Dermis microvascular lymphatic vessel endothelial cell (primary cell): ENCODE measurements at places on chromosomes 3 and 15.
A peak's percentile ranks its signal among the peaks of the same experiment; 100 is the strongest.

- DNase-seq = no peak
Measured at GRCh38 chr3:83453056-83453455, 1505.7 kb upstream of the CADM2 start.

GRCh38 chr3:61580982-61581643 is 19.7 kb downstream of the PTPRG start:
- no peak for DNase-seq

DNA sequence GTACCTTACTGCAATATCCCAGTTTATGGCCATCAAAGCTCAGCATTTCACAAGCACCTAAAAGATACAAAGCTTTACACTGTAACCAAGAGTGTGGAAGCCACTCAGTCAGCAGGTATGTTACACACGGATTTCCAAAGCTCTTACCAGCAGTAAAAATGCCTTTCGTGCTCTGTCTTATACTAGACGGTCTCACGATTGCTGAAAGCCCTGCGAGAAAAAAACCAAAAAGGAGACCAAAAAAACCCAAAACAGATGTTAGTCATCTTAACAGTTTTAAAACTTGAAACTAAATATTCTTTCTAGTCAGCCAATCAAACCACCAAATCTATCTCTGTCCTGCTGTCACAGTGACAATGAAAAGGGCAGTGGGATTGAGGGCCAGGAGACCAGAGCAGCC is 39.0 kb downstream of the TAMM41 start:
- no peak for DNase-seq

- DNase-seq = no peak
Measured at GRCh38 chr3:106428565-106428994, 559.8 kb upstream of the CBLB start.

GRCh38 chr3:141065841-141066805 is 15.0 kb downstream of the SPSB4 start:
- no peak for DNase-seq

- DNase-seq = peak; percentile 72
Measured at GRCh38 chr15:35690698-35691116, 144.7 kb upstream of the DPH6 start.

GRCh38 chr3:27728195-27729087 is 6.3 kb upstream of the EOMES start:
- no peak for DNase-seq

- no peak for DNase-seq
Measured at GRCh38 chr3:118536764-118537163, 497.9 kb downstream of the IGSF11 start.

GRCh38 chr3:195762611-195763010 is 41.8 kb downstream of the MUC20 start:
- no peak for DNase-seq

GRCh38 chr3:162643245-162643644 is 1146.6 kb downstream of the OTOL1 start:
- no peak for DNase-seq

DNA sequence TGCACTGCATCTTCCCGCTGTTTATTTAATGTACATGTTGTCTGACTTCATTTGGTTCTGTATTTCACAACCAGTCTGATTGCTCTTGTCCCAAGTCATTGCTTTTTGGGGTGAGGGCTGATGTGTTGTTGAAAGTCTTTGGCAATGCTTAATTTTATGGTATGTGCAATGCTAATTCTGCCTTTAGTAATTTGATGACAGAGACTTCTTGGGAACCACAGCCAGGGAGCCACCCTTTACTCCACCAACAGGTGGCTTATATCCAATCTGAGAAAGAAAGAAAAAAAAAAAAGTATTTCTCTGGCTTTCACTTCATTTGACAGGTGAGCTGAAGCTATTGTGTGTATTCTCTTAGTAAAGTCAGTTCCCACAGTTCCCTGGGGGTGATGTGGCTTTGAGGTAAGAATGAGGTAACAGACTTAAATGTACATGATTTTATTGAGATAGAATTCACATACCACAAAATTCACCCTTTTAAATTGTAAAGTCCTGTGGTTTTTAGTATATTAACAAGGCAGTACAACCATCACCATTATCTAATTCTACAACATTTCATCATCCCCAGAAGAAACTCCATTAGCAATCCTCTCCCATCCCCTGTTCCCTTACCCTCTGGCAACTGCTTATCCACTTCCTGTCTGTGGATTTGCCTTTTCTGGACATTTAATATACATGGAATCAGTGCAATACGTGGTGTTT is 97.3 kb downstream of the SLCO3A1 start:
- DNase-seq = no peak

DNA sequence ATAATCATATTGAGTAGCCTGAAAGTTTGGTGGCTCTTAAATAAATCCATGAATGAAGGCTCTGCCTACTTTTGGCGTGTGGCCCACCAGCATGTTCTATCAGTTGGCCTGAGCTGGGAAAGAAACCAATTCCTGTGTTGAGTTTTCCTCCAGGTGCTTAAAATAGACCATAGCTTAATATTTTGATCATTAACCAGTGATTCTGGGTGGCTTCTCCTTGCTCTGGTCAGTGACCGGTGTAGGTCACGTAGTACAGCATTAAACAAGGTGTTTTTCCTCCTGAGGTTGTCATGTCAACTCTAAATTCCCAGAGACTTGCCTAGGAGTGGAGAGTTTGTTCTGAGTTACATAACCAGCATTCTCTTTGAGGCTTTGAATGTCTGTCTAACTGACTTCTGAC is 1.3 kb downstream of the HHLA2 start:
- no peak for DNase-seq

GRCh38 chr3:52829906-52830463 is 487 bp downstream of the ITIH4 start:
- DNase-seq = no peak

- no peak for DNase-seq
Measured at GRCh38 chr3:126540951-126541627, 17.1 kb downstream of the CHST13 start.

DNA sequence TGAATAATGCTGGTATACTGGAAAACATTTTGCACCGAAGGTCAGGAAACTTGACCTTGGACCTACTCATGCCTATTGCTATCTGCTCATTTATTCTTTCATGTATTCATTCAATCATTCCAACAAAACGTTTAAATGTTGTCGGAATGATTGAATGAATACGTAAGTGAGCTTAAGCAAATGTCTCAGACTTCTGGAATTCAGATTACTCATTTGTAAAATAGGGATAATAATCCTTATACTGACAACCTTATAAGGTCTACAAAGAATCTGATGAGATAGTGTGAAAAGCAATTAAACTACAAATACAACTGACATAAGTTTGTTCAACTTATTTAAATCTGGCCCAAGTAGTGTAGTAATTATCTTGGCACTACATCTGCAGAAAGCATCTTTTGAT is 288.7 kb downstream of the WDR72 start:
- no peak for DNase-seq

DNA sequence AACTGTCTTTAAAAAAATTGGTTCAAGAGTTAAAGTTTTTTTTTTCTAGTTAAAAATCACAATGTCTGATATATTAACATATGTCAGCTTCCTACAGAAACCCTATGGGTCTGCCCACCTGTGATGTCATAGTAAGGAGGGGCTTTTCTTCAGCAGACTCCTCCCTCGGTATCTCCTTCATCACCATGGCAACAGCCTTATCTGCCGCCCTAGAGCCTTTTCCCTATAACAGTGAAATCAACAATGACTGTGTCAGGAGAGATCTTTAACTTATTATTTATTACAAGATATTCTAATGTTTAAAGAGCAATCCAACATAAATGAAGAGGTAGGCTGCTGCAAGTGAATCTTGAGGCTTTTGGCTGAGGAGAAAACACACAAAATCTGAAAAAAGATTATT is 138.7 kb downstream of the PEX5L start:
- DNase-seq = no peak

DNA sequence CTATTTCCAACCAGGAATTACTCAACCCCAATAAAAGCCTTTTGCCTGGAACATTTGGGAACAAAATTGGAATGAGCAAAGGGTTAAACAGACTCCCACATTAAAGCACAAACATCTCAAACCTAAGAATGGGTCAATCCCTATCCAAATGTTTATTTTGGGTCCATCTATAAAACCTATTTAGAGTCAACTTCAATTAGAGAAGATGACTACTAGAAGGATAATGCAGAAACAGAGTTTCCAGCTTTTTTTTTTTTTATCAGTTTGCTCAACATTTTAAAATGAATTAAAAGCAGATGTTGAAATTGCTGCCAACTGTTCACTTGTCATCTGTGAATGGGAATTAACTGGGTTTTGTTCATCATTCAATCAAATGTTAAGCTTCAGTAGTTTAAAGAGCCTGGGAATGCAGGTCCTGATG is 4.1 kb upstream of the TBC1D23 start:
- DNase-seq = no peak

DNA sequence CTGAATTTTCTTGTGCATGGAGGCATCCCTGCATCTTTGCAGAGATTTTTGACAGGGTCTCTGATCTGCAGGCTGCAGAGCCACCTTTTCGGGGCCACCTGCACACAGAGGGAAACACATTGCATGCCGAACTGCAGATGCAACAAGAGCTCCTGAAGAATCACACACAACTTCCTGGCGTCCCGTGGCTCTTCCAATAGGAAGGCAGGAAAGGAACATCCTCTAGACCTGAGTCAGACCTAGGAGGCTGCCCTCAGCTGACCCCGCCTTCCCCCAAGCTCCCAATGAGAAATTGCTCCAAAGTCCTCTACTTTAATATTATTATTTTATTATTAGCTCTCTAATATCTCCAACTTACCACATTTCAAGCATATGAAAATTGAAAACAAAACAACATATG is 213.2 kb upstream of the ARRDC4 start:
- DNase-seq = peak; percentile 5

DNA sequence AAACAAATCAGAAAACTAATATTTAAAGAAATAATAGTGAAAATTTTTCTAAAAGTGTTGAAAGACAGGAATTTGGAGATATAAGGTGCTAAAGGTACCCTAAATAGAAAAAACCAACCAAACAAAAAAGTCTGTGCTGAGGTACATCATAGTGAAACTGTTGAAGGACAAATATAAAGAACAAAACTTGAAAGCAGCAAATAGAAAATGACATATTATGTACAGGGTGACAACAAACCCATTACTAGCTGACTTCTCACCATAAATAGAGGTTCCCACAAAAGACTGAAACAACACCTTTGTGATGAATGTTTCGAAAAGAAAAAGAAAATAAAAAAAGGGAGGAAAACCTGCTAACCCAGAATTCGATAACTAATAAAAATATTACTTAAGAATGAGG is 502.5 kb upstream of the NECTIN3 start:
- DNase-seq = no peak

- DNase-seq = no peak
Measured at GRCh38 chr3:62892951-62893350, 17.7 kb upstream of the CADPS start.

DNA sequence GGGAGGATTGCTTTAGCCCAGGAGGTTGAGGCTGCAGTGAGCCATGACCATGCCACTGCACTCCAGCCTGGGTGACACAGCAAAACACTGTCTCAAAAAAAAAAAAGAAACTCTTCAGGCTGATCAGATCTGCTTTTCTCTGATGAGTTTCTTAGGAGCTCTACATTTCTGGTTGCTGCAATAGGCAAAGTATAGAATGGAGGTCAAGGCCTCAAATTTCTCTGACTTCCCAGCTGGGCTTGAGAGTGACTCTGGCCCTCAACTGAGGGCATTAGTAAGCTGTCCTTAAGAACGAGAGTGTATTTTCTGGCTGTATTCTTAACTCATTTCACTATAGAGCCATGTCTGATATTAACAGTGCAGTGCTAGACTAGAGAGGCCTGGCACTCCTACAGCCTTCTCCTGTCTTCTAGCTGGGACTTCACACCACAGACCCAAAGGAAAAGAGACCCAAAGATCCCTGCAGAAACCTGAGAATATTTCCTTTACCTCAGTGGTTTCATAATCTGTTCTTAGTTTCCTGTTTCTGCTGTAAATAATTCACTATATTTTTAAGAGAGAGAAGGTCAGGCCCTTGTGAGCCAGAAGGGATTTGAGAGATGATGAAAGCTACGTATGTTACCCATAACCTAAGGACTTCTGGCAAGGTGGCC is 2.0 kb upstream of the NR1I2 start:
- DNase-seq = no peak

DNA sequence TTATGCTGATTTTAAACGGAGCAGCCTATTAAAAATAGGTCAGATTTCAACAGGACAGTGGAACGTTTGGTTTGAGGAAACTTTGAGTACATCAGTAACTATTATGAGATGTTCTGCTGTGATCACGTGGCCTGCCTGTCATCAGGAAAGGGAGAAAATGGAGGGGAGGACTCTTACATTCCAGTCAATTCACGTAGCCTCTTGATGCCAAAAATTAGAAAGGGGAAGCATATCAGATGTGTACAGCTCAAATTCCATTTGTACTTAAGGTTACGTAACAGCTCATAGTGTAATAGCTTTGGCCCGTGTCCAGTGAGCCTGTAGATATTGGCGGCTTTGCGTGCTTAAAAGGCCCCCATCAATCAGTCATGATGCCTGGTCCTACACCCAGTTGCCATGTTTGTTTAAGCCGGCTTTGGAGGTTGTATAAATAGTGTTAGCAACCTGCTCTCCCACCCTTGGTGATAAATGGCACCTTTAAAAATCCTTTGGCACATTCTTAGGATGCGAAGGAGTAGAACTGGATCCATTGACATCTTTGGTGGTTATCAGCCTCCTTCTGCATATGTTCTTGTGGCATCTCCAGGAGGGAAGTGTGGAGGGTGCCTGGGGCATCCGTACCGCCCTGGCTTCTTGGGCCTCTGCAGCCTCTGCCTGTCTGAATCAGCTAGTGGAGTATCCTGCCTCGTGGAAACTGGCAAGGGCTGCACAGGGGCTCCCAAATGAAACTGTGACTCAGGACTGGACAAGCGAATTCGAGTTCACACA is 163.9 kb downstream of the THSD4 start:
- DNase-seq = peak; percentile 98

- DNase-seq = no peak
Measured at GRCh38 chr15:38651328-38652038, 86.9 kb upstream of the RASGRP1 start.

DNA sequence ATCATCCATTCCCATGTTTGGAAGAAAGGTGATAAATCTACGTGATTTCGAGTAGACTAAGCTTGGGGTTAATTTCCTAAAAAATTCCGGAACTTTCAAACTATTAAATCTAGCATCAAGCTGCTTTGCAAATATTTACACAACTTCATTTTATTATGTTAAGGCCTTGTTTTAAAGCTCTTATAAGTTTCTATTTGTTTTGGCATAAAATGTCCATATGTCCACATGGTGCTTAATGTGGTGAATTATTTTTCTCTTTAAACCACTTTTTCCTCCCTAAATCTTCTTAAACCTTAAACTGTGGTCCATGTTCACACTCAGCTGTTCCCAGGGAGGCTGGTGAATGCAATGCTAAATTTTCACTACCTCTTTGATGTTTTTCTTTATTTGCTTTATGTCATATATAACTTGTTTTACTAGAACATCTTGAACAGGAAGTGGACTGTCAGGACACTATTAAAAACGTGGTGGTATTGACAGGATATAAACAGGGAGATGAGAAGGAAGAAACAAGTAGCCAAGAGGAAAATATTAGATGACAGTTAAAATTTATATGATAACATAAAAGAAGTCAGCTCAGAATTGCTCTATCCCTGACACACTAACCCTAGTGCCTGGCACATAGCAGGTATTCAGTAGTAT is 72.5 kb upstream of the AGTR1 start:
- no peak for DNase-seq

GRCh38 chr15:57614241-57614640 is 22.5 kb downstream of the MYZAP start:
- no peak for DNase-seq

GRCh38 chr3:126104742-126105605 is 21.1 kb upstream of the SLC41A3 start:
- DNase-seq = no peak

- DNase-seq = no peak
Measured at GRCh38 chr3:194083637-194084224, 52.2 kb upstream of the HES1 start.
